ENCODE measurements at places on chromosomes 3 and 15.

DNA sequence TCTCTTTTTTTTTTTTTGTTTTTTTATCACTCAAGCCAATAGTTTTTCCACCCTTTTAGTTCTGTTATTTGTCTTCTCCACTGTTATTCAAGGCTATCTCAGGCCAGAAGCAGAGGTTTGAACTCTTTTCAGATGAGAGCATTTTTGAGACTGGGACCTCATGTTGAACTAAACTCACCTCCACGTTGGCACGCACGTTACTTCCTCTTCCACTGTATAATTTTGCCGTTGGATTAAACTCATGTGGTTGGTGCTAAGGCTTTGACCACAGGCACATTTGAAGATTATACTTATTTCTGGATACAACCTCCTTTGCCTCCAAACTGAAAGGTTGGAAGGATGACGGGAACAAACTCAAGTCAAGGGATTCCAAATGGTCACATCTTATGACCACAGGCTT, 501.3 kb upstream of the TPRG1 start:
- DNase-seq, result no peak

- DNase-seq, result peak; percentile 72
These were observed 1.4 kb upstream of the APPL1 start for GRCh38 chr3:57226176-57226575.

DNA sequence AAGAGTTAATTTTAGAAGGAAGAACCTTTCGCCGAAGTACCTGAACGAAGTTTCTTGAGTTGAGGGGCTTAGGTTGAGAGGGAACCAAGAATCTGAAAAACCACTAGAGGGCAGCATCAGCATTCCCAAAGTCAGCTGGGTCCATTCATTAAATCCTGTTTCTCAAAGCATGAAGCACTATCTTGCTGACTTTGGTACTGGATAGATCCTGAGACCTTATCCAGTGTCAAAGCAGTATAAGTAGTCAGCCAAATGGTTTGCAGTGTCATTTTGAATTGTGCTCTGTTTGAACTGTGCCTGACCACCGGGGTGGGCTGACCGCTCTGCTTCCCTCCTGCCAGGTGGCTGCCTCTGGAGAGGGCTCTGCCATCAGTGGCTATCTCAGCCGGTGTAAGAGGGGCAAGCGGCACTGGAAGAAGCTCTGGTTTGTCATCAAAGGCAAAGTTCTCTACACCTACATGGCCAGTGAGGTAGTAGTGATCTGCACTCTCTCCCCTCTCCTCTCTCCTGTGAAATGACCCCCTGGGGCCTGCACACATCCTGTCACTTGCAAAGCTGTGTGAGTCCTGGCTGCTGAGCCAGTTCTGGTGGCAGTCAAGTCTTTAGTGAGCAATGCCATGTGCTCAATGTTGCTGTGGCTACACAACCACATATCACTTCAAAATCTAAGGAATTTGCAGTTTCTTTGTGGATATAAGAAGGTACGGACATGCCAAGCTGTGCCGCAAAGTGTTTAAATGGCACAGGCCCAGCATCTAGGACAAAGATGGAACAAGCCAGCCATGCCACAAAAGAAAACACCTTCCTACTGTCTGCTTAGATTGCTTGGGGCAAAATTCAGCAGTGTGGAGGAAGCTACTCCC, 21.4 kb upstream of the NR2C2 start:
- peak; percentile 70 for DNase-seq

GRCh38 chr3:178170698-178171535, 365.3 kb upstream of the KCNMB2 start:
- peak; percentile 50 for DNase-seq

GRCh38 chr15:22903961-22904534, 65.6 kb downstream of the NIPA2 start:
- no peak for DNase-seq

- no peak for DNase-seq
These were observed 1.8 kb downstream of the EFCC1 start for GRCh38 chr3:129002573-129003569.

GRCh38 chr3:12938258-12938711, 96.9 kb upstream of the RPL32 start:
- DNase-seq, result no peak

DNA sequence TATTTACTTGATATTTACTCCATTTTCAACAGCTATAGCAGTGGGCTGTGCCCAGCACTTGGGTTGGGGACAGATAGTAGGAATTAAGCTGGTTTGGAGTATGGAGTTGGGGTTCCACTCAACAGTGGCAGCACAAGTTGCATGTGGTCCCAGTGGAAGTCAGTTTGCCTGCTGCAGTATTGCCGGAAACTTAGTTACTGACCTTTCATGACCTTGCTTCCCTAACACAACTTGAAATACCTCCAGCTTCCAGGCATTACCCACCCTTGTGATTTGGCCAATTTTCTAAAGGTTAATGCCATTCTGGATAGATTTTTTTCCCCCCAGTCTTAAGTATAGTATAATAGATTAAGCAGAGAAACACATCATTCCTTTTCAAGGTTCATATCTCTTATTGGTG, 68.0 kb downstream of the BBX start:
- no peak for DNase-seq

- DNase-seq, result no peak
These were observed 299.8 kb downstream of the KBTBD8 start for GRCh38 chr3:67297715-67298475.

GRCh38 chr3:179324270-179324754, 1.5 kb downstream of the ZNF639 start:
- DNase-seq, result no peak

DNA sequence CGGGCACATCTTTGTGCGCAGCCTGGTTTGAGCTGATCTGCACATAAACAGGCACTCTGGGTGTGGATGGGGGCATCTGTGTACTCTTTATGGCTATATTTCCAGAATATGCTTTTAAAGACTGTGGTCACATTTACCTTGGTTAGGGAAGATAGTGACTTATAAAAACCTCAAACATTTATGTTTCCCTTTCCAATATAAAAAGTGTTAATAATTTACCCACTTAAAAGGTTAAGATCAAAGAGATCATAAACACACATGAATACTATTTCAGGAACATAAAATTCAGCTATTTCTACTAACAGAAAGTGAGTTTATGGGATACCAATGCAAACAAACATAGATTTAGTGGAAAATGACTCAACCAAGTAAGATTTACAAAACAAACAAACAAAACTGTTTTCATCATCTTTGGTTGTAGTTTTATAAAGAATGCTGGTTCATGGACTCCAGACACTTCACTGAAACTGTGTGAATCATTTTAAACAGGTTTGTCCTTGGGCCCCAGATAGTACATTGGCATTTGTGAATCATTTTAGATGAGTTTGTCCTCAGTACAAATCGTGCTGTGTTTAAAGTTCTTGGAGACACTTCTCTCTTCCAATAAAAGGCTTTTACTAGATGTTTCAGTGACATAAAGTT, 253.5 kb upstream of the CTDSPL start:
- no peak for DNase-seq

- peak; percentile 40 for DNase-seq
These were observed 6.9 kb downstream of the SELENOT start for GRCh38 chr3:150609988-150610387.

GRCh38 chr3:129934234-129935123, 40.0 kb upstream of the TRH start:
- DNase-seq, result peak; percentile 40

DNA sequence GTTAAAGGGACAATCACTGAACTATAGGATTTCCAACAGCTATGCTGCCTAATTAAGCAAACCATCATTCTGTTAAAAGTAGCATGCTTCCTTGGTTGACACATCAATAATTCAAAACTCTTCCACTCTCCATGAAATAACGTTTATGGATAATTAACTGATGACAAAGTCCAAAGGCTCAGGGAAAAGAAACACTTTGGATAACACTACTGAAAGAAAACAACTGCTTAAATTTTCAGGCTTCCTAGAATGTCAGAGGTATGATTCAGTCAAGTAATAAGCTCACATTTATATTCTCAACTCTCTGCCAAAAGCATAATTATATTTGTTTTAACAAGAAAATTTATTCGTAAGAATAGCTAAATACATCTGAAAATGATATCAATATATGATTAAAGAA, 49.6 kb downstream of the WDR72 start:
- no peak for DNase-seq

GRCh38 chr3:58250093-58250707, 12.6 kb downstream of the ABHD6 start:
- DNase-seq, result no peak

DNA sequence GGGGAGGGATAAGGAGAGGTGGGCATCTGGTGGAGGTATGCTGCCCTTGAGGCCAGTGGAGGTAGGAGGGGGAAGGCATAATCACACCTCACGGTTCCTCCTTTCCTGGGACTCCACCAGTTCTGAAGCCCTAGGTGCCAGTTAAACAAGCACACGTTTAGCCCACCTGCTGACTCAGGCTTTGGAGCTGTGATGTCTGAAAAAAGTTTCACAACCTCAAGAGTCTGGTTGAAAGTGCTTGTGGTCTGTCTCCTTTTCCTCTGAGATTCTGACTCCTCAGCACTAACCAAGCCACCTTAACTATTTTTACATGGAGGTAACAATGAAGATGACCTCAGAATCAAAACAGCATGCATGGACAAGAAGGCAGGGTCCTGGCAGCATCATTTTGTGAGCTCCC, 23.0 kb downstream of the HPS3 start:
- peak; percentile 17 for DNase-seq

DNA sequence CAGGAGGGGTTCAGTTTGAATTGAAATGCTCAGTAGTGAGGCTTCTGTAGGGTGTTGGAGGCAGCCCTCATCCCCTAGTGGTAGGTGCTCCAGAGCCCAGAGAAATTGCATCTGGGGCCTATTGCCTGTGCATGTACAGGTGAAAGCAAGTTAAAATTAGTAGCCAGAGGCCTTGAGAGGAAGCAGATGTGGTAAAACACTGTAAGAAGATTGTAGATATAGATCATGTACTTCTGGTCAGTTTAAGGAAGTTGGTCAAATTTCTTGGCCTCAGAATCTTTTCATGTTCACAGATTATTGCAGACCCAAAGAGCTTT, 34.6 kb downstream of the IGSF10 start:
- no peak for DNase-seq

DNA sequence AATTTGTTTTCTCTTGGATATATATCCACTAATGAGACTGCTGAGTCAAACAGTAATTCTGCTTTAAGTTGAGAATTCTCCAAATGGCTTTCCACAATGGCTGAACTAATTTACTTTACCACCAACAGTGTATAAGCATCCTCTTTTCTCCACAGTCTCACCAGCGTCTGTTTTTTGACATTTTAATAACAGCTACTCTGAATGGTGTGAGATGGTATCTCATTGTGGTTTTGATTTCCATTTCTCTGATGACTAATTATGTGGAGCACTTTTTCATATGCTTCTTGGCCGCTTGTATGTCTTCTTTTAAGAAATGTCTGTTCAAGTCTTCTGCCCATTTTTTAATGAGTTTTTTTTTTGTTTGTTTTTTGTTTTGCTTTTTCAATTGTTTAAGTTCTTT, 206.2 kb downstream of the CTNNB1 start:
- no peak for DNase-seq

- DNase-seq, result no peak
These were observed 41.1 kb downstream of the ERICH6 start for GRCh38 chr3:150662410-150663200.

GRCh38 chr3:26061947-26062346, 272.1 kb downstream of the OXSM start:
- DNase-seq, result no peak

DNA sequence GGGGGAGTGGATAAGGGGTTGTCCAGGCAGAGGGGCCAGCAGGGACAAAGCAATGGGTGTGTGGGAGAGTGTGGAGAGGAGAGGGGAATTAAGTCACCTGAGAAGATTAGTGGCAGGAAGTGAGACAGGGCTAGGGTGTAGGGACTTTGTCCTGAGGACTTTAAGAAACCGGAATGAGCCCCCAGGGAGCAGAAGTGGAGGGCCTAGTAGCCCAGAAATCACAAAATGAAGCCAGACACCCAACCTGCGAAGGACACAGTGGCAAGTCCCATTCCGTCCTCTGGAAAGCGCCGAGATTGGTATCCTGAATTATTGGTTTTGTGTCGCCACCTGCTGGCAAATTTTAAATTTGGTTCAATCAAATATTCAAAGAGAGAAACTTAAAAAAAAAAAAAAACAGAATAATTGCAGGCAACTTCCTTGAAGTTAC, 78.0 kb upstream of the SLC25A36 start:
- peak; percentile 72 for DNase-seq

DNA sequence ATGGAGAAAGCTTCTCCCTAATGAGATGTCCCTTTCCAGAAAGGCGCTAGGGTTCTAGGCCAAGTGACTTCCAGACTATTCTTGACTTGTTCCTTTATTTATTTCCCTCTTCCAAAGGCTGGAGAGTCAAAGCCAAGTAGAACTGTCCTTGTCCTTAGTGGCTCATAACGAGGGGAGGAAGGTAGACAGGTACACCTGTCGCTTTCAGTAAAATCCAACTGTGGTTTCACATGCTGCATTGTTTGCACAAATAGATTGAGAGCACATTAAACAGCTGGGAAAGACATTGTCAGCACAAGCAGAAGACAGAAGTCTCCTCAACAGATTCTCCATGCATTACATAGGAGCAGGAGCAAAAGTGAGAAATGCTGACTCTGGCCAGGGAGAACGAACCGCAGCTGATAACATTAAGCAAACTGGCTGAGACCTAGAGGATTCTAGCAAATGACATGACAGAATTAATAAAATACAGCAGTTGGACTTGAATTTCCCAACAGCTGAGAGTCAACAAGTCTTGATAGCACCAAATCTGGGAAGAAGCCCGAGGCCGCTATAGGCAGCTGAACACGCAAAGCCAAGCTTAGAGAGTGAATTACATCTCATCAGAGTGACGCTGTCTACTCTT, 227.7 kb downstream of the TLE3 start:
- no peak for DNase-seq

DNA sequence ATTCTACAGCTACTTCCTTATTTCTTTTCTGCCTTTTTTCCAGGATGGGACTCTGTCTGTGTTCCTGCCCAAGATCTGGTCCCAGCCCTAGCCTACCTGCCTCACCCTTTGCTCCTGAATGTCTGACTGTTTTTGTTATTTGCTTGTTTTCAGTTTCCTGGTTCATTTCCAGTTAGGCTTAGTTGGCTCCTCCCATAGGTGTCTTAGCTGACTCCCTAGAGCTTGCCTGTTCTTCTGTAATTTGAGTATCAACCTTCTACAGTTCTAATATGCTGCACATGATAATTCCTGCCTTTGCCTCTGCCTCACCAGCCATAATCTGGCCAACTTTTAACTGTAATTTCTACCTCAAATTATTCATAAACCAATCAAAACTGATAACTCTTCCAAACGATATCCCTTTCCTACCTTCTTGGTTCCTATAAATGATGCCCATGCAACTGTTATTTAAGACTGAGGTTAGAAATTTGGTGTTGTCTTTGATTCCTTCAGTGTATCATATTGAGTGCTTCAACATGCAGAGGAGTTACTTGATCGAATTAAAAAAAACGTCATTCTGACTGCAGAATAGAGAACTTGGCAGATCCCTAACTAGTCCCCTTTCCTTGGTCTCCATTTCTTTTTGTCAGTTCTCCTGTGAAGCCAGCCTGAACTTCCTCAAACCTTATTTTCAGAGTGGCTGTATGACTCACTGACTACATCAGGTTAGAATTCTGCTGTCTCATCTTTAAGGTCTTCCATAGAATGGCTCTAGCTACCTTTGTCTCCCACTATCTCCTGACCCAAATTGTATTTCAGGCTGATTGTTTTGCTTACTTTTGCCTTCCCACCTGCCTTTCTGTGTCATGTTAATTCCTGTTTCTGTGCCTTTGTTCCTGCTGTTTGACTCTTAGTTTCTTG, 8.4 kb downstream of the GOLM2 start:
- peak; percentile 80 for DNase-seq

All from suppressor macrophage treated with lipopolysaccharide for 4 hours (primary cell).